ENCODE measurements at places on chromosomes 13 and 19.

- no peak for DNase-seq
Observed at GRCh38 chr13:82717249-82717648, 1165.0 kb downstream of the SLITRK1 start.

- DNase-seq, result no peak
Observed at GRCh38 chr13:114155926-114156883, 22.9 kb upstream of the CFAP97D2 start.

GRCh38 chr19:19461671-19462622 lies 53.4 kb downstream of the TSSK6 start:
- DNase-seq, result peak; percentile 68

DNA sequence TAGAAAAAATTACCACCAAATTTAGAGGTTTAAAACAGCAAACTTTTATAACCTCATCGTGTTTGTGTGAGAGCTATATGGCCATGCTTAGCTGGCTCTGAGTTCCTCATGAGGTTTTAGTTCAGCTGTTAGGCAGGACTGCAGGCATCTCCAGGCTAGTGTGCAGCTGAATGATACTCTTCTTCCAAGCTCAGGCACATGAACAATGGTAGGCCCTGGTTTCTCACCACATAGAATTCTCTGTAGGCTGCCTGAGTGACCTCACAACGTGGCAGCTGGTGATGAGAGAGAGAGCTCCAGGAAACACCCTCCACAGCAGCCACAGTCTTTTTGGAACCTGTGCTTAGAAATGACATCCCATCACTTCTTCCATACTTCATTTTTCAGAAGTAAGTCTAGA lies 540.6 kb upstream of the MIR17HG start:
- no peak for DNase-seq

DNA sequence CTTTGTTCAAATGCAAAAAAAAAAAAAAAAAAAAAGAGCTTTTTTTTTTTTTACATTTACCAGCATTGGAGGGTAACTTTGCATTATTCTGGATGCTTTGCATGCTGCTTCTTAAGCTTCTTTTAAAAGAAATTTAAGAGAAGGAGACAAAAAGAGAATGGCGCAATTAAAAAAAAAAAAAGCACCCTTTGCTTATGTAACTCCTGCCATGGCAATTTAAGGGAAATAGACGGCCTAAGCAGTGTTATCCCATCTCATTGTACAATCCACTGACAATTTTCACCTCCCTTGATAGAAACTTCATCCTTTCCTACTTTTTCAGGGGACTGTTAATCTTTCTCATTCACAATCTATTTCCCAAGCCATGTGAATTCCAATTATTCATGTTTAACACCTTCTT lies 129.8 kb downstream of the KCTD12 start:
- no peak for DNase-seq

GRCh38 chr13:32988608-32989289 lies 27.5 kb upstream of the KL start:
- DNase-seq, result no peak

DNA sequence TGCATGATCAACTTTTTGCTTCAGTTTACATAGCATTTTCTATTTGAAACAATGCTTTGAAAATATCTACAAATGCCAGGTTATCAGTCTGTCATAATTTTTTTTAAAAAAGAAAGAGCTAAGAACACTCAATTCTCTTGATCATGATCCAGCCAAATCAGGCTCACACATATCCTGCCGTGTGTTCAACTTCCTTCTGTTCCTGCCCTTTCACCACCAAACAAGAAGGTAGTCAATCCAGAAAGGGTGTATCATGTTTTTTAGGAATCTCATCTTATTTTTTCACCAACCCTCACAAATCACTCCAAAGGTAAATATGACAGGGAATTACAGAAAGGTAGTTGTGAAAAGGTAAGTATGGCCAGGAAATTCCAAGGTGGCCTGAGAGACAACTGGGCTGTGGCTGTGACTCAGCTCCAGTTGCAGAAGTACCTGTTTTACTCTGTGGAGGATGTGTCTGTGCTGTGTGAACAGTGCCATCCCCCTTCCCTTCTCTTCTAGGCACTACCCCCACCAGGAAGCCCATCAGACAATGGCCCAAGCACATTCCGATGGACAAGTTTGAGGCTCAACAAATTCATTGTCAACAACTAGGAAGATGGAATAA lies 138.8 kb upstream of the GJB6 start:
- DNase-seq, result no peak

GRCh38 chr19:1237027-1237659 lies 662 bp downstream of the CBARP start:
- no peak for DNase-seq

DNA sequence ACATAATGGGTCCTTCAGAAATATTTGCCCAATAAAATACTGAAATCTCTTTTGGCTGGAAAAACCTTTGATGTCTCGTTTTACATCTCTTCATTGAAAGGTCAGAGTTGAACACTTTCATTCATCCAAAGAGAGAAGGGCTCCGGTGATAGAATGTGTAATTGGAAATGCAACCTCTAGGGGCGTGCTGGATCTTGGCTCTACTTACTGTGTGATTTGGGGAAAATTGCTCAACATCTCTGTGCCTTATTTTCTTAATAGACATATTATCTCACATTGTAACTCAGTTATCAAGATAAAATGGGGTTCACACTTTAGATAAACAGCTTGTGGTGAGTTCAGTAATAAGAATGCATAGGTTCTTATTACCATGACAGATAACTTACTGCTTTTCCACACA lies 1444.1 kb downstream of the SLITRK5 start:
- DNase-seq, result no peak

- DNase-seq, result no peak
Observed at GRCh38 chr13:31866099-31866498, 126.8 kb downstream of the RXFP2 start.

- no peak for DNase-seq
Observed at GRCh38 chr13:29484236-29484635, 111.3 kb downstream of the SLC7A1 start.

DNA sequence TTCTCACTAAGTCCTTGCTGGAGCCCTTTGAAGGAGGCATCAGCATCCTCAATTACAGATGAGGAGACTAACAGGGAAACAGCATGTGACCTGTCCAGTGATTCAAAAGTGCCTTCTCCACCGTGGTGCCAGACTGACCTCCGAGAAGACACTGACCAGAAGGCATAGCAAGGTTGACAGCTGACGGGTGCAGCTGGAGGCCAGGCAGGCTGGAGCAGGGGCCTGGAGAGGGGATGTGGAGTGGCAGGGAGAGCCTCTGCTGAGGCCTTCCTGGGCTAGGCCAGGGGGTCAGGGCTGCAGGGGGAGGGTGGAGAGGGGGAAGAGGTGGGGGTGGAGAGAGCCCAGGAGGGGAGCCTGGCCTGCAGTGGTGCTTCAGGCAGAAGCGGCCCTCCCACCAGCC lies 66.3 kb downstream of the KCTD15 start:
- DNase-seq, result no peak

- no peak for DNase-seq
Observed at GRCh38 chr13:75321084-75321483, 160.9 kb downstream of the TBC1D4 start.

DNA sequence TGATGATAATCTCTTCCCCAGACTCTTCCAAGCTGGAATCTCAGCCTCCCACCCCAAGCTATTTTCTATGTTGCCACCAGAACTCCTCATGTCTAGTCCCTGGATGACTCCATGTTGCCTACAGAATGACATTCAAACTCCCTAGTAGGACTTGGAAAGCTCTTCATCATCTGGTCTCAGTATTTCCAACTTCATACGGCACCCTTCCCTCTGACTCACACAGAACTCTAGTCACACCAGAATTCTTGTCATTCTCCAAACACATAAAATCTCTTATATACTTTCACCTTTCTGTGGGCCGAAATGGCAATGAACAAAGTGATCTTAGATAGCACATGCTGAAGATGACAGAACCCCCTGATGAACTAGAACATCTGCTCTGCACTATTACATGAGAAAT lies 86.2 kb downstream of the CAB39L start:
- DNase-seq, result no peak

- no peak for DNase-seq
Observed at GRCh38 chr19:50292216-50292827, 36.9 kb downstream of the KCNC3 start.

GRCh38 chr13:88031980-88032559 lies 360.9 kb downstream of the SLITRK5 start:
- DNase-seq, result no peak

DNA sequence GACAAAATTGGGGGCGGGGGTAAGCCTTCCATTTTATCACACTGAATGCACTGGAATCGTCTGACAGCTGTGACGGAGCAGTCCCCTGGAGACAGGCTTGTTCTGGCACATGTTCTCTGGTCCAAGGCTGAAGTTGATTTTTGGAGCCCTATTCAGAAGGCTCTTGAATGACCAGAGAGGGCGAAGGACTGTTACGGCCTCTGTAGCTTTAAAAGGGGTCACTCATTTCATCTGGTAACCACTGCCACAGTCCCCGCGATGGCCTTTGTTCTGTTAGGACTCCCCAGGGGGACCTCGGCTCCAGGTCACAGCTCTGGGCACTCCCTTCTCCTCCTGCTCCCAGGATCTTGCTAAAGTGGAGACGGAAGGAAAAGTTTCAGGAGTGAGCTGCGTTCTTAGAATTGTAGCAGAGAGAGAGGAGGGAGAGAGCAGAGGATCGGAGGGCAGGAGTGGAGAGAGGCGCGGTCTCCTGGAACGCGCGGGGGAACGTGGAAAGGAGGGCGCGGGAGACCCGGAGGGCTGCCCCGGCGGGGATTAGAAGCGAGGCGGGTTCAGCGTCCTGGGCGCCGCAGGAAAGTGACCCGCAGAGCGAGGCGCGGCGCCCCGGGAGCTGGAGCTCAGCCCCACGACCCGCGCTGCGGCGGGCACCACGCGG lies 134.3 kb upstream of the MYO16 start:
- DNase-seq, result no peak

DNA sequence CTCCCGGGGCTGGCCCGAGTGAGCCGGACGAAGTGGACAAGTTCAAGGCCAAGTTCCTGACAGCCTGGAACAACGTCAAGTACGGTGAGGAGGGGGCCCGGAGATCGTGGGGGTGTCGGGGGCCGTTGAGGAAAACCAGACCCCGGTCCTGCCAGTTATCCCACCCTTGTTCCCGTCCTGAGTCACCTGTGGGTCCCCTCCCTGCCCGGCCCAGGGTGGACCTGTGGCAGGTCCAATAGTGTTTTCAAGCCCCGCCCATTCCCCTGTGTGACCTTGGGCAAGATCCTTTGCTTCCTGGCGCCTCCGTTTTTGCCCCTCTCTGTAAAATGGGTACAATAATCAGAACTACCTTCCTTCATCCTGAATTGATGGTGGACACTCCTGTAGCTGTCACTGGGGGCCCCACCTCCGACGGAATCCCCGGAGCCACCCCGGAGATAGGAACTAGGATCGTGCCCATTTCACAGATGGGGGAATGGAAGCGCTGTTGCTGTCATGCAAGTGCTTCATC lies 593 bp downstream of the ATG4D start:
- DNase-seq, result peak; percentile 60

GRCh38 chr19:54011507-54012211 lies 20.2 kb downstream of the CACNG6 start:
- no peak for DNase-seq

DNA sequence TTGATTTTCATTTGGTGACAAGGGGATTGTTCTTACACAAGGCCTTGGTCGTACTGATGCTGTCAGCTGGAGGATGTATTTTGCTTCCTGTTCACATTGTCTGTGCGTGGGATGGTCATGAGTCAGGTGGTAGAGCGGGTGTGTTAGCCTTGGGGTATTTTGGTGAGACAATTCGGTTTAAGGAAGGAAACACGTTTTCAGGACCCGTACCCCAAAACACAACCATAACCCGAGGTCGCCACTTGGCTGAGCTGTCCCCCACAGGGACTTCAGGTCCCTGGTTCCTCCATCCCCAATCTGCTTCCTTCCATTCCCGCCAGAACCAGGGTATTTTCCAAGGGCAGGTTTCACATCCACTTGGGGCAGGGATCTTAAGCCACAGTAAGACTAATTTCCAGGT lies 15.0 kb downstream of the MYO9B start:
- DNase-seq, result no peak

GRCh38 chr13:101611491-101612475 lies 159.3 kb downstream of the ITGBL1 start:
- no peak for DNase-seq

DNA sequence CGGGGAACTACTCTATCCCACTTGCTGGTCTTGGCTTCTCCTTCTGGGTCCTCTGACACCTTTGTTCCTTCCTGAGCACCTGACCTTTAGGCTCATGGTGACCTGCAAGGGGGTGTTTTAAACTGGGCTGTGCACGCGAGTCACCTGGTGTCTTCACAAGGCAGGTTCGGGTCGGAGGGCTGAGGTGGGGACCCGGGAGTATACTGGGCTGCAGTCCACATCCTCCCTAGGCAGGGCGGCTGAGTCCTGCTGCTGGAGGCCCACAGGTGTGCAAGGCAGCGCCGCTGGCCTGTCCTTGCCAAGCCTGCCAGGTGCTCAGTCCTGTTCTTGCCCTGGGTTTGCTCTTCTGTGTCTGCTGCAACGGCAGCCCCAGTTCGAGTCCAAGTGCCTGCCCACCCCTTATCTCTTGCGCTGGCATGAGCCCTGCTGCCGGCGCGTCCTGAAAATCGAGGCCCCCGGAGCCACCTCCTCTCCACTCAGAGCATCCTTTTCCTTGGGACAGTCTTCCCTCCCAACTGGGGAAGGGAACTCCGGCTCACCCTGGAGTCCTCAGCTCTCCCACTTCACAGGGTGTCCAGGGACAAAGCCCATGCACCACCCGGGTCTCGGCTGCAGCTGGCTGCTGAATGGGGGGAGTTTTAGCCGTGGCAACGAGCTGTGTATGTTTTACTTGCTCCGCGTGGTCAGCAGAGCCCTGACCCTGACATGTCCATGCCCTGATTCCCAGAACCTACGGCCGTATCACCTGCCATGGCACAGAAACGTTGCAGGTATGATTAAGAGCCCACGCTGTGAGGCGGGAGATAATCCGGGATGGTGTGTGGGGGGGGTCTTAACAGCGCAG lies 193.5 kb downstream of the TEX29 start:
- no peak for DNase-seq

Data from right lobe of liver (tissue), 6 donors.